ENCODE measurements at places on chromosomes 5 and 9. TPM values are rescaled to one million over a fixed set of nuclear protein-coding genes. Genes with fewer than 3 reads are reported as not detected.

- no peak for DNase-seq
These were observed 107.5 kb upstream of the FBN2 start for GRCh38 chr5:128645581-128645980.

Gene PCDHGA3
- total RNA-seq, result 0.90 TPM

DNA sequence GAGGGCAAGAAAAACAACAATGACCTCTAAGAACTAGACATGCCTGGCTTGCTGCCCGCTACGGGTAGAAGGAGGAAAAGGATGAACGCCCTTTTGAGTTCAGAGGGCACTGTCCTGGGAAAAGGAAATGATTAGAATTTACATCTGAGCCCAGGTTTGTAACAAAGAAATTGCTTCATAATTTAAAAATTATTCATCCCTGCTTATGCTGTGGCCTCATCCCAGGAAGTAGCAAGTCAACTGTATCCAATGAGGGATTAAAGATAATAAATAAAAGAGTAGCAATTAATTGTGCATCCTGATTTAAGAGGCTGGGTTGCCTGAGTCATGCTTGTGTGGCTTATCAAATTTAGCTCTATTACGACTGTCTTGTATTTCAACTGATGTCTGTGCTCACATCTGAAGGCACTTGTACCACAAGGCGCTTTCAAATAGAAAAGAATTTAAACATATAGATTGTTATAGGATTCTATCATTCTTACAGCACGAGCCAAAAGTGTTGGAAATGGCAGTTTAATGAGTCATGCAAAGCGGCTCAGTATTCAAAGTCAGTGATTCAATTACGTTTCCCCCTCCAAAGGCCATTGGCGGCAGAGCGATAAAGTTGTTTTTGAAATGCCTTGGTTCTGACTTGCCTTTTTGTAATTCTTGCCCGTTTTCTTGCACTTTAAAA, 40.0 kb upstream of the DMRT1 start:
- DNase-seq, result no peak

DNA sequence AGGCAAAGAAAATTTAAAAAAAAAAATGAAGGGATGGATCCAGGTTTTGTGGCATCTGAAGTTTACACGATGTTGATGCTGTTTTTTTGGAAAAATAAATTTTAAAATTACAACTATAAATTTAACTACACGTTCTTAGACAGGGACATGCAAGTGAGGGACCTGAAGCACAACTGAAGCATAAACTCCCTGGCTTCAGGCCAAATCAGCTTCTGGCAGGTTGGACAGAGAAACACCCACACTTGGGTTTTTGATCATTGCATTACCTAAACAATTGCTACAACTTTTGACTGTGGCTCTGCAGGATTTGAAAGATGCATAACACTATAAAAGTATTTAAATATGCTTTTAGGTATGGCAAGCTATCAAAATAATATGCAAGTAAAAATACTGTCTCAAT, 1318.3 kb upstream of the DMAC1 start:
- no peak for DNase-seq

Gene IFNK
- total RNA-seq, result not detected

DNA sequence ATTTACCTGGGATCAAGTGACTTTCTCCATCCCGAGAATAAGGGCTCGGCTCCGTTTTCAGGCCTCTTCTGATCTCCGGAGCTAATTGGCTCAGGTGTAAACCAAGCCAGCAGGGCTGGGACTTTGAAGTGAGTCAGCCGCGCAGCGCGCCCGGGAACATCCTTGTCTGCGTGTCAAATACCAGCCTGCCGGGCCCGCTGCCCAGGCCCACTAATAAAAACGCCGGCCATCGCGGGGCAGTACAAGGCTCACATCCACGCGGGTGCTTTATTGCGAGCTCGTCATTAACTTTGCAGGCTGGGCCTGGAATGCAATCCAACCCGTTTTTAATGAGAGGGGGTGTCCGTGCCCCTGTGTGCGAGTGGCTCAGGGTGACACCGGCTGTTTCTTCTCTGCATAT, 416.8 kb downstream of the IRX2 start:
- no peak for DNase-seq

DNA sequence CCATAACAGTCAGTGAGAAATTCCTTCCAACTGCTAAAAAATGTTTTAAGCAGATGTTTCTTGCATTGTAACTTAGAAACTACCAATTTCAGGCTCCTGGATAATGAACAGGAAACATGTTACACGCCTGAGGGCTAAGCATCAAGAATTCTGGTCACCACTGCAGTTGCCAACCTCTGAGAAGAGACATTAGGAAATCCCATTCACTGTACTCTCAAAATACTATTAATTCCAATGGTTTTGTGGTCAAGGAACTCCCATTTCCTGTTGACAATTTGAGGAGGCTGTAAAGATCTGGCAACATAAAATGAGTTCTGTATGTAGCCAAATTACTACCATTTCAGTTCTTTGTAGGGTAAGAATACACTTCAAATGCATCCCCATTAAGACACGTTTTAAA, 456.0 kb upstream of the MEF2C start:
- DNase-seq, result no peak

DNA sequence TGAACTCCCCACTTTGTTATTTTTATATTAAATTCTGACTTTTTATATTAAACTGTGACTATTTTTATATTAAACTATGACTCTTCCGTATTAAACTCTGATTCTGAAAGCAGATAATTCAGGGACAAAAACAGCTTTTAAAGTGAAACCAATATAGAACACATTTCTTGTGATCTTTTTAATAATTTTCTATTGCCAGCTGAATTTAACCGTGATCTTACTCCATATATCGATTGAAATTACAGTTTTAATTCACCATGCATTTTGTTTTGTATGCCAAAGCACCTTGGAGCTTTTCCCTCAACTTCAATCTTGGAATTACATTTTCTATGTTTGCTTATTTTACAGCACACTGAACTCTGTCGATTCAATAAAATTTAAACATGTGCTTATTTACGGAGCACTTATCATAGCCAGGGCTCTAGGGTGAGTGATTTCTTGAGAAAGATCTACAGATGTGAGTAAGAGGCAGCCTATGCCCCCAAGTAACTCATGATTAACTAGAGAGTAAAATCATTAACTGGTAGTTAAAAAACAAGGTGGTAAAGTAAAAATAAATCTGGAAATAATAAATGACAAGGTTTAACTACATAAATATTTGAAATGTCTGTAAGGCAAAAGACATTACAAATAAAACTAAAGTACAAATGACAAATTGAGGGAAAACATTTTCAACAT, 72.9 kb upstream of the ALDH1B1 start:
- DNase-seq, result no peak

DNA sequence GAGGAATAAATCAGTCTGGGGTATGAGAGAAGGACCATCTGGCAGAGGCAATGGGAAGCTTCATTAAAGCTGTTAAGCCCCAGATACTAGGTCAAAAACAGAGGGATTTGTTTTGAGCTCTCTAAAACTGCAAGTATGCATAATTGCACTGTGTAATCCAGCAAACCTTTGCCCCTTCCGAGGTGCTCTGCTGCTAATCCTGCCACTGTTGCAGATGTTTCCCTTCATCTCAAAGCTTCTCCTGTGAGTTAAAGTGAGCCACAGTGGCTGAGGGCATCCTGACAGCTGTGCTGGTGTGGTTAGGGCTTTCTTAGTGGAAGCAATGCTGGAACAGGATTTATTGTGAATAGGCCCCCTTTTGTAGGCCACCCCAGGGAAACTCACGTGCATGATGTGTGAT, 160.3 kb upstream of the TRPC7 start:
- DNase-seq, result no peak

DNA sequence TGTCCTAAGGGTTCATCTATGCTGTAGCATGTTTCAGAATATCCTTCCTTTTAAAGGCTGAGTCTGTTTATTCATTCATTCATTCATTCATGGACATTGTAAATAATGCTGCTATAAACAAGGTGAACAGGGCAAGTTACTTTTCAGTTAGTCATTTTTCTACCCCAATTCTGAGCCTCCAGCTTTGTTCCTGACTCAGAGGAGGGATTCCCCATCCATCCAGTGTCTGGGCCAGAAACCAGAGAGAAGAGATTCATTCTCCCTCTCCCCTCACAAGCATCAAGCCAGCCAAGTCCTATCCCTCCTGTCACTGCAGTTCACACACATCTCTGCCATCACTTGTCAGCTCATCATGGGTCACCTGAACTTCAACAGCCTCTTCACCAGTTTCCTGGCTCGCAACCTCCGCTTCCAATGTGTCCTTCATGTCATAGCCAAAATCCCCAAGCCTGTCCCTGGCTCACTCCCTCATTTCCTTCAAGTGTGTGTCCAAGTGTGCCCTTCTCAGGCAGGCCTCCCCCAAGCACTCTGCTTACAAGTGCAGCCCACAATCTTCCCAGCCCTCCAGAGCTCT, 203.0 kb downstream of the TTLL11 start:
- no peak for DNase-seq

DNA sequence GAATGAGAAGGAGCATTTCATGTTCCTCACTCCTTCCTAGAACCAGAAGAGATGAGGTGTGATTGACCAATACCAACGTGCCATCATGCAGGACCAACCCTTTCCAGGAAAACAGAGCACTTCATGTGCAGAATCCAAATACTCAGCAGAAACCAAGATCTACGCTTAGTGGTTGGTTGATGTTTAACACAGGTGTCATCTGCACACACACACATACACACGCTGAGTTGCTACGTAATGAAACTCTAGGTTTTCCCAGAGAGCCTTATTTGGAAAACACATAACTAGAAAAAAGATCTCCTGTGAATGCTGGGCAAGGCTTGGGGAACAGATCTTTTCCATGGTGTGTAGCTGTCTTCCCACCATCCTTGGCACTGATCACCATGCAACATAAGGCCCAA, 21.1 kb upstream of the ZNF622 start:
- DNase-seq, result no peak

DNA sequence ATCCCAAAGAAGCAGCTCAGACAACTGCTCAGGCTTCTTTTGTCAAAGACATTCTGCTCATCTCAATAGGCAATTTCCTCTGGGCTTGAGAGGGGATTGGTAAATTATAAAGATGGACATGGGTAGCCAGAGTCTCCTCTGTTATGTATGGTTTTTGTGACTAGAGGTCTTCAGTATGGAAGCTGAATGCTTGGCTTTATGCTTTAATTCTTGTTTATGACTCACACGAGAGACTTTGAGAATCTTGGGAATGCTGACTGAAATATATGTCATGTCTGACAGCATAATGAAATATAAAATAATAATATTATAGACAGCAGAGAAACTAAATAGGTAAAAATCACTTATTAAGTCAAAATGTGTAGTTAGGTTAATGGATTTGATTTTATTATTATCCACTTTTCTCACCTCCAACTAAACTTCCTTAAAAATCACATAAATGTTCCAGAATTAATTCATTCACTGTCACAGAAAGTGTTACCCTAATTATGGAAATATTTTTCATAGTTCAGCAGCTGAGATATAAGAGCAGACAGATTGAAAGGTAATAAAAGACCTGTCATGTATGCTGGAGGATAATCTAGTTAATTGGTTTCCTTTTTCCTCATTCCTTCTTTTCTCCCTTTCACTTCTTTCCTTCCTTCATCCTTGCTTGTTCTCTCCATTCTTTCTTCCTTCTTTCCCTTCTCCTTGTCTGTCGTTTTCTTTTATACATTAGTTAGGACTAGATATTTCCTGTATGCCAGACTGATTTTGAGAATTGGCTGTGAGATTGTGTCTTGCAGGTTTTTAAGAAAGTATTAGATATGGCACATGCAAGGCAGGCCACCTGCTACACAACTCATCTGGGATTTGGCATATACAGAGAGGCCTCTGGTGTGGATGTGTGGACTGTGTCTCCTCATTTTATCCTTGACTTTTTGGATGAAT, 1866.1 kb upstream of the NUDT12 start:
- DNase-seq, result no peak

- no peak for DNase-seq
These were observed 317.5 kb downstream of the PIK3R1 start for GRCh38 chr5:68533051-68533450.

GRCh38 chr9:20619487-20620200, 2.7 kb downstream of the MLLT3 start:
- DNase-seq, result no peak

Gene B4GALT7
- total RNA-seq, result 9.3 TPM

Gene PKD2L2
- not detected for total RNA-seq

Gene NXNL2
- total RNA-seq, result not detected

DNA sequence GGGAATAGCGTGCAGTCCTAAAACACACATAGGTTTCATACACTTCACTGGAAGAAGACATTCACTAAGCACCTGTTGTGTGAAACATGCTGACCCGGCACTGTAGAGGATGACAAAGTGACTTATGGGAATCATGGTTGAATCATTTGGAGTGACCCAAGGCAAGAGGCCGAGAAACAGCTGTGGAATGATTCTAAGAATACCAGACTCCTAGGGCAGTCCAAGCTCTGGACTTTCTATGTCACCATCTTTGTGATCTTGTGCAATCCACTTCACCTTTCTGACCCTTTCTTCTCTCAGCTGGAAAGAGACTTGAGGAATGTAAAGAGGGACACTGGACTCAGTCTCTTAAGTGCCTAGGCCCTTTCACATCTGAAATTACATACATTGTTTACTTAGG, 13.1 kb downstream of the MSANTD3 start:
- no peak for DNase-seq

- DNase-seq, result no peak
These were observed 175.8 kb upstream of the CHD1 start for GRCh38 chr5:99104538-99105132.

Gene SLU7
- 19.4 TPM for total RNA-seq

DNA sequence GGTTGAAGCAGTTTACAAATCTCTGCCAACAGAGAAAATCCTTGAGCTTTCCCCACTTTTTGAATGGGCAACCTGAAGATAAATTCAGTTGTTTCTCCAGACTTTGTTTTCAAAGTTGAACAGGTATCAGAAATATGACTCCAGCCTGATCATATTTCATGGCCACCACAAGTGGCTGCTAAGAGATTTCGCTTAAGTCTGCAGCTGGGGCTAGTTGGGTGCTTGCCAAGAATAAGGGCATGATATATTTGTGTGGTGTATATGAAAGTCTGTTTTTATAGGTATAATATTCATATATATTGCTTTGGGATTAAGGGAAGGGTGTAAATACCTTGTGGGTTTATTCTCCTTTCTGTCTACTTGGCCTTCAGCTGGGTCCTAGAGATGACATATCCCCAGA, 168.4 kb upstream of the GDNF start:
- DNase-seq, result no peak

Gene LCN15
- not detected for total RNA-seq

DNA sequence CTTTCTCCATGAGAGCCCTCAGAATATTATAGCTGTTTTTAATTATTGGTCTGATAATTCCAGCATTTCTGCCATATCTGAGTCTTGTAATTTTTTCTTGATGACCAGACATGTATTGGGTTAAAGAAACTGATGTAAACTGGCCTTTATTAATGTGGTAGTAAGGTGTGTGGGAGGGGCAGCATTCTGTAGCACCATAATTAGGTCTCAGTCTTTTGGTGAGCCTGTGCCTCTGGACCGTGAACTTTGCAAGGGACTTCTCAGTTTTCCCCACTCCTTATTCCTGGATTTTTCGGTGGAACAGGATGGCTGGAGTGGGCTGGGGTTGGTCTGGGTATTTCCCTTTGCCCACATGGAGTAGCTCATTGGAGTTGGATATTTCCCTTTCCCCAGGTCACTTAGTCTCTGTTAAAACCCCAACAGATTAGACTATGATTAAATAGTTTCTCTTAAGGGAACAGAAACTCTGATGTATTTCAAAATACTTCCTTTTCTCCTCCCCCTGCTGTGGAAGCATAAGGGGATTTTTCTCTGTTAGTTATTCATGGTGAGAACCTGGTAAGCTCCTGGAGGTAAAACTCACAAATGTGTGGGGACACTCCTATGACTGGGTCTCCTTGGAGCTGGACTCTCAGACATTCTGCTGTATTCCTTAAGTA, 52.4 kb downstream of the FSD1L start:
- no peak for DNase-seq
